Stimulated activated CD4-positive, alpha-beta T cell treated with anti-CD3 and anti-CD28 coated beads, Interleukin-1b, Interleukin-23, amount 100 ng/mL, for 24 hours (primary cell): ENCODE measurements at places on chromosomes 2 and 18.

- no peak for DNase-seq
These were observed 46.3 kb downstream of the PSD4 start for GRCh38 chr2:113219889-113220641.

- peak; percentile 30 for DNase-seq
These were observed 23.9 kb downstream of the PECR start for GRCh38 chr2:216057688-216058193.

- no peak for DNase-seq
These were observed 338.6 kb downstream of the DCC start for GRCh38 chr18:52678551-52678950.

GRCh38 chr2:158499383-158499782 lies 42.6 kb downstream of the PKP4 start:
- DNase-seq: no peak

DNA sequence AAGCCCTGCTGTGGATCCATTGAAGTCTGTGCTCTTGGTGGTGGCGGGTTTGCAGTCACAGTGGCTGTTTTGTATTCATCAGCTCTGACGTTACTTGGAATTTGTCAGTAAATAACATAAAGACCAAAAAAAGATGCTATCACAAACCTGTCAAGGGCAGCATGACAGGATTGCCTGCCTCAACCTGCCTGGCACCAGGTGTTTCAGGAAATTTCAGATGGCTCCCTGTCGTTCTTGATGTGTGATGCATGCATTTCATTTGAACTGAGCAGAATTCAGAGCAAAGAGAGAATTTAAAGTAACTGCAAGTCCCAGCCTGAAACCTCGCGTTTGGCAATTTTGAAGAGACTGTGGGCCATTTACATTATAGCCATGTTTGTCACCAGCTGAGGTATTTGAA lies 50.3 kb upstream of the EPC2 start:
- no peak for DNase-seq

DNA sequence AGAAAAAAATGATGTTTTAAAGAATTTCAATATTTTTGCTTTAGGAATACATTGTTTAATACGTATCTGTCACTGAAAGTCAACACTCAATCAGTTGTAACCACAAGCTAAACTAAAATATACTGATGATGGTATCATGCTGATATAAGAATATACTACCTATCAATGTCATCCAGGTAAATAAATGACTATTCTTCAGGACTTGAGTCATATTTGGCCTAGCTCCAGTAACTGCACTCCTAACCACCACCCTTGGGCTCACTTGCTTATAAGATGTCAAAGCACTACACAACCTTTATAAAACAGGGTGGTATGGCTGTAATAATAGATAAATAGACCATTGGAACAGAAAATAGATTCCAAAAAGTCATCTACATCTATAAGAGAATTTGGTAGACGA lies 48.8 kb downstream of the RND3 start:
- DNase-seq: no peak

GRCh38 chr18:9712611-9713010 lies 4.5 kb downstream of the RAB31 start:
- DNase-seq: no peak

- no peak for DNase-seq
These were observed 24.6 kb upstream of the RPL31 start for GRCh38 chr2:100977511-100977910.

- no peak for DNase-seq
These were observed 106.3 kb upstream of the GATA6 start for GRCh38 chr18:22063102-22063501.

DNA sequence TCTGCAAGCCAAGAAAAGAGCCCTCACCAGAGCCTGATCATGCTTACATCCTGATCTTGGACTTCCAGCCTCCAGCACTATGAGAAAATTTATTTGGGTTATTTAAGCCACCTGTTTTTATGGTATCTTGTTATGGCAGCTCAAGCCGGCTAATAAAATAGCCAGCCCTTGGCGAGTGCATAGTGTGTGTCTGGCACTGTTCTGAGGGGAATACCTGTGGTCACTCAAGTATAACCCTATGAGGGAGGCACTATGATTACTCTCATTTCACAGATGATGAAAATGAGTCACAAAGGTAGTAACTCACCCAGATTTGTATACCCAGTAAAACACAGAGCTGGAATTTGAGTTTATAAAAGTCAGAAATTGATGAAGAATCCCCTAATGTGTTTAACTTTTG lies 556.9 kb upstream of the SETBP1 start:
- DNase-seq: no peak

DNA sequence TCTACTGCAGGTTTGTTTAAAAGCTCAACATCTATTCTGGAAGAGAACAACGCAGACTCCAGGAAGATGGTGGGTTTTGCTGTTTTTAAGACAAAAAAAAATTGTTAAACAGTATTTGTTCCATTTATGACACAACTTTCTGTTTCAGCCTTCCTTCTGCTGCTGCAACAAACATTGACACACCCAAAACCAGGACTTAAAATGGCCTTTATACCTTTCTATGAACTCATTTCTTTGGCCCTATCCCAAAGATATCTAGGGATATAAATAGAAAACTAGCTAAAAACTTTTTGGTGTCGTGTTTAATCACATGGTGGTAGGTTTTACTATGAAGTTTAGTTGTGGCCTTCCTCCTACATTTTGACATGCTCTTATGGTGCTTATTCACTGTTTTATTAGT lies 964 bp upstream of the GALNT3 start:
- no peak for DNase-seq

GRCh38 chr2:149537092-149537726 lies 50.4 kb downstream of the MMADHC start:
- DNase-seq: no peak

GRCh38 chr18:43534511-43534910 lies 257.2 kb upstream of the SYT4 start:
- DNase-seq: no peak

DNA sequence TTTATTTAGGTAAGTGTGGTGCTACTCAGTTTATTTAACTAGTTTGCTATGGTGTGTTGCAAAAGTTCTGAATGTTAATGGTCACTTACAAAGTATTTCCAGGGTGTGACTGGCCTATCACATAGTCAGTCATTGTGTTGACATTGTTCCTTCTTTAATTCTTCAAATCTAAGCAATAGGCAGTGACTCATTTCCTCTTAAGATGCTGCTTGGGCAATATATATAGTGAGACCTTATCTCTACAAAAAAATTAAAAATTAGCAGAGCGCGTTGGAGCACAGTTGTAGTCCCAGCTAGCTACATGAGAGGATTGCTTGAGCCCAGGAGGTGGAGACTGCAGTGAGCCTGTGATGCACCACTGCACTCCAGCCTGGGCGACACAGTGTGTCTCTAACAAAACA lies 5.8 kb upstream of the CCDC88A start:
- no peak for DNase-seq

- DNase-seq: no peak
These were observed 493.3 kb upstream of the GCFC2 start for GRCh38 chr2:76204048-76204447.

DNA sequence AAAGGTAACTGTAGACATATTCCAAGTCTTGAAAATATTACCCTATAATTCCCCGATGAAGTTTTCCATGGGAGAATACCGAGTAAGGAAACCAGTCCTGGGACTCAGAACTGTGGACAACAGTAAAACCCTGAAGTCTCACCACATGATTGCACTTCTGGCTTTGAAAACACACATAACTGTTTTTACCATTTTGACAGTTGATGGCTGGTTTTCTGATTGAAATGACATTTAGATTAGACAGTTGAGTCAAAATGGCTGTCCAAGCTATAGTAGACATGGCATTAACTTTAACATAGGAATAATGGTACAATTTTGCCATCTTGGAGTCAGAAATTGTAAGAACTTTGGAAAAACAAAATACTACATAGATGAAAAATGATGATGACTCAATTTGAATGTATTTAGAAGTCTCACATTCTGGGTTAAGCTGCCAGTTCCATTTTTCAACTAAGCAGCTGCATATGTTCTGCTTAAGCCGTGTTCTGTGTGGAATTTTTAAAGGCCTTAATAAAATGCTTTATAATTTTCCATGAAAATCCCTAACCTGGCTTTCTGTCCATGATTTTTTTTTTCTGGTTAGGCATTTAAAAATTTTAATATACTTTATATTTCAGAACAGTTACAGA lies 38.3 kb upstream of the WIPF1 start:
- DNase-seq: no peak
